ENCODE measurements at places on chromosomes 3 and 15.

DNA sequence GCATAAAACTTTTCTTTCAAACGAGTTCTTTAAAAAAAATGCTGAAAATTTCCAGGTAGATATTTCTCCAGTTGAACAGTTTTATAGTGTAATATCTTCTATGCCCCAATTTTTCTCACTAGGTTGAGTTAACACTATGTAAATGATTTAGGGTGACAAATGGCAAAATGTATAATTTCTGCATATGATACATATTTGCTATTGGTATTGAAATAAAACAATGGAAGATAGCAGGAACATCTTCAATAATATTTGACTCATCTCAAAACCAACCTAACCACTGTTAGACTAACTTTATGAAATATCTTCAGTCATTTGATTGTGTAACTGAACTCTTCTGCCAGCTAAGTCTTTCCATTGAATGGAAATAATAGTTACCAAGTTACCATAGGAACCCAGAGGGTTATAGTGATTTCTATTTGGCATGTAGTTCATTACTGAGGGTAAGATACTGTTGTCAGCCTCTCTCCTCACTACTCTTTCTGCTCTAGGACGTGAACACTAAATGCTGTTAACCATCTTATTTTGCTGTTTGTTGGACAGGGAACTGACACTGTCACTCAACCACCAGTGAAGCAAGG, 824.7 kb upstream of the NECTIN3 start:
- no peak for DNase-seq

DNA sequence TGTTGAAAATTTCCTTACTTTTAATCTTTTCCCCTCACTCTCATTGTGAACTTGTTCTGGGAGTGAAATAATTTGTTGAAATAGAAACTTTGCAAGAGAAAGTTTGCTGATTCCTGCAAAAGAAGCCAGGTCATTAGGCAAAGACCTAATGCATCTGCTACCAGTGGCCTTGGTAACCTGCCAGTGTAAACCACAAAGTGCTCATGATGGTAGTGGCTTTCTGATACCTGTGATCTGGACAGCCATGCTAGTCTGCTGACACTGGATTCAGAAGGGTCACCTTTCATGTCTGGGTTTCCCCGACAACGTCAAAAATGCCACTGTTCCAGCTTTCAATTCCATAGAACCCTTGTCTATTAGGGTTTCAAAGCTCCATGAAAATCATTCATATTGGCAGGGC, 123.7 kb upstream of the MCTP2 start:
- no peak for DNase-seq

GRCh38 chr3:150273396-150273795, 134.7 kb upstream of the TSC22D2 start:
- DNase-seq = no peak

GRCh38 chr15:74523982-74524381, 17.0 kb upstream of the ARID3B start:
- DNase-seq = no peak

- DNase-seq = no peak
Measured at GRCh38 chr3:177618873-177619733, 421.8 kb upstream of the TBL1XR1 start.

GRCh38 chr3:172675441-172676193, 35.2 kb downstream of the NCEH1 start:
- peak; percentile 22 for DNase-seq

GRCh38 chr3:146493761-146494160, 24.4 kb upstream of the PLSCR2 start:
- DNase-seq = no peak

DNA sequence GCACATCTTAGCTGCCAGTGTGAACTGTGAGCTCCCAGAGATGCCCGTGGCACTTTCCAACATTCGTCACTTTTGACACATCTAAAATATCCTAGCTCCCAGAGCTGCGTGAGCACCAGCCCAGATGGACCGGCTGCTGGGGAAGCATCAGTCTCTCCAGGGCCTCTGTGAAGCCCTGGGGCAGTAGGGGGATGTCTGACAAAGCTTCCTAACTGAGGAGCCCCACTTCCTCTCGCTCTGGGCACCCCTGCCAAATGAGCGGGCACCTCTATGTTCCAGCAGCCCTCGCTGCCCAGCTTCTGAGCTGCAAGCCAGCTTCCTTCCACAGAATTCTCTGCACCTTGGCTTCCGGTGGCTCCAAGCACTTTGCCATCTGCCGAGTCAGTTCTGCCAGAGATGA, 91.1 kb downstream of the LIPC start:
- DNase-seq = no peak

DNA sequence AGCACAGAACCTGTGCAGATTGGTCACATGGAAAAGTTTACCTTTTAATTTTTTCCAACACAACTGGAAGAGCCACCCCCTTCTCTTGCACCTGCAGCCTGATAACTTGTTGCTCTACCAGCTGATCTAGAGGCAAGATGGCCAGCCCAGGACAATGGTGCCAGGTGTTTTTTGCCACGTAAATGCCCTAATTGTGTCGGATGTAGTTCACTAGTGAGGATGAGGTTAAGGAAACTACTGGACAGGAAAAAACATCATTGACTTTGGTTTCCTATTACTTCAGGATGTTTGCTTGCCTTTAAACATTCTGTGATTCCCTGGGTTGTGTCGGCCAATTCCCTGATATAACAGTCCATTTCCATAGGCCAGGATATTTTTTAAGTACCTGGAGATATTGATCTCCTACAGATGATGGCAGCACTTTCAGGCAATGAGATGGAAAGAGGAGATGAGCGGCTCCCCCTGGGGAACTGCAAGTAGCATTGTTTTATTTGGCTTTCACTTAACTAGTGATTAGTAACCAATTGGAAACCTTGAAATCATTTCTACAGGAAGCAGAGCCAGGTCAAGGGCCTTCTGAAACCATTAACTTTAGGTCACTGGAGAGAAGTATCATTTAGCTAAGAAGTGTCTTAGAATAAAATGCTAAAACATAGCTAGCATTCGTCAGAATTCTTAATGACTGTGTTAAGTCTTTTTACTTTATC, 72.5 kb downstream of the OSBPL10 start:
- DNase-seq = no peak

GRCh38 chr3:133804896-133805295, 719 bp upstream of the SRPRB start:
- DNase-seq = no peak

DNA sequence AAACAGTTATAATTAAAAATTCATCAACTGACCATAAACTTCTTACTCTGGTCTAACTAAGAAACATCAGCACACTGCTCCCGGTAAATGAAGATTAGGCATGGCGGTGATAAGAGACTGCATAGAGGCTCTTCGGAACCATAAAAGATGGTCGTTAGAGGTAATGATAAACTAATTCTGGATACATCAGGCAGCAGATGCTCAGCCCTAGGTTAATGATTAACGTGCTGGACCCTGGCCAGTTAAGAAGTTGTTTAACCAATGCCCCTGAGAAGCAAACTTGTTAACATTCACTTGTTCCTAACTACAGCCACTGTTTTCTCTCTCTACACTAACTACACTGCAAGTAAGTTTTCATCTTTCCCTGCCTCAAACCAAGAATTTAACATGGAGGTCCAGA, 111.5 kb downstream of the PDZRN3 start:
- no peak for DNase-seq

DNA sequence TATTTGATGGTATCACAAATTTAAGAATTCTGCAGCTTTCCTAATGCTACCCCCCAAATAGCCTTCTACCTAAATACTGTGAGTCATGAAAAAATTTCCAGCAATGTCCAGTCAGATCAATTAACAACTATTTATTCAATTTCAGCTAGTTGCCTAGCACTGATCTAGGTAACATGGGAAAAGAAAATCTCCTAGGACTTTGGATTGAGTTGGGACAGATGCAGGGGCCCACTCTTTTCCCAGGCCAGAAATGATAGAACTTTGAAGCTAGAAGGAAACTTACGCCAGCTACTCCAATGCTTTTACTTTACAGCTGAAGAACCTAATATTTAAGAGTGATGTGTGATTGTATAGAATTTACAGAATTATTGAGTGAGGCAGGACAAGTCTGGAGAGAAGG, 196.3 kb downstream of the FMN1 start:
- no peak for DNase-seq

DNA sequence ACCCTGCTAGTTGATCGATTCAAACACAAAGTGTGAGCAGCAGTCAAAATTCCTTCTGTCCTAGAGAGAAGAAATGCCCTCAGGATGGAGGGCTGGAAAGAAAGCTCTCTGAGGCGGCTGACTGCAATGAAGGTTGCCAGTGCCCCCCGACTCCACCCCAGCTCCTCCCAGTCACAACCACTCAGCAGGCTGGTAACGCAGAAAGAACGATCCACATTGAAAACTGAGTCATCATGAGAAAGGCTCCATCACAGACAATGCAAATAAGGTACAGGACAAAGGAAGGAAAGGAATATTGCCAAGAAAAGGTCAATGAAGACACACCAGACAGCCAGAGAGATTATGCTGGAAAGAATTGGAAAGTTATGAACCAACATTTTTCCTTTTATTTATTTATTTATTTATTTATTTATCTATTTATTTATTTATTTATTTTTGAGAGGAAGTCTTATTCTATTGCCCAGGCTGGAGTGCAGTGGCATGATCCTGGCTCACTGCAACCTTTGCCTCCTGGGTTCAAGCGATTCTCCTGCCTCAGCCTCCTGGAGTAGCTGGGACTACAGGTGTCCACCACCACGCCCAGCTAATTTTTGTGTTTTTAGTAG, 17.4 kb upstream of the VGLL4 start:
- no peak for DNase-seq

DNA sequence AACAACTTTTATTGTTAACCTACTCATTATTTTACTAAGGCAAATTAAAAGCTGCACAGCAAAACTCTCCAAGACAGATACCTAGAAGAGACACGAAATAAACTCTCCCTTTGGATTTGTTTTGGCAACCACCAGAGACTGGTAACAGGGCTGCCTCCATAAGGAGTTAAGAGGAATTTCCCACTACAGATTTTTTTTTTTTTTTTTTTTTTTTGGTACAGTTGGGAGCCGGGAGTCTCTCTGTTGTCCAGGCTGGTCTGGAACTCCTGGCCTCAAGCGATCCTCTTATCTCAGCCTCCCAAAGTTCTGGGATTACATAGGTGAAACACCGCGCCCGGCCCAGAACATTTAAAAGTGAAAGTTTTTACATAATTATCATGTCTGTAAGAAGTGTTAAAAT, 73.6 kb upstream of the VGLL4 start:
- no peak for DNase-seq

- DNase-seq = no peak
Measured at GRCh38 chr3:1092061-1092460, 763 bp upstream of the CNTN6 start.

- no peak for DNase-seq
Measured at GRCh38 chr3:130699765-130700164, 46.9 kb downstream of the PIK3R4 start.

GRCh38 chr3:13405614-13406013, 14.5 kb downstream of the NUP210 start:
- DNase-seq = no peak

- DNase-seq = no peak
Measured at GRCh38 chr3:177515786-177516157, 318.5 kb upstream of the TBL1XR1 start.

DNA sequence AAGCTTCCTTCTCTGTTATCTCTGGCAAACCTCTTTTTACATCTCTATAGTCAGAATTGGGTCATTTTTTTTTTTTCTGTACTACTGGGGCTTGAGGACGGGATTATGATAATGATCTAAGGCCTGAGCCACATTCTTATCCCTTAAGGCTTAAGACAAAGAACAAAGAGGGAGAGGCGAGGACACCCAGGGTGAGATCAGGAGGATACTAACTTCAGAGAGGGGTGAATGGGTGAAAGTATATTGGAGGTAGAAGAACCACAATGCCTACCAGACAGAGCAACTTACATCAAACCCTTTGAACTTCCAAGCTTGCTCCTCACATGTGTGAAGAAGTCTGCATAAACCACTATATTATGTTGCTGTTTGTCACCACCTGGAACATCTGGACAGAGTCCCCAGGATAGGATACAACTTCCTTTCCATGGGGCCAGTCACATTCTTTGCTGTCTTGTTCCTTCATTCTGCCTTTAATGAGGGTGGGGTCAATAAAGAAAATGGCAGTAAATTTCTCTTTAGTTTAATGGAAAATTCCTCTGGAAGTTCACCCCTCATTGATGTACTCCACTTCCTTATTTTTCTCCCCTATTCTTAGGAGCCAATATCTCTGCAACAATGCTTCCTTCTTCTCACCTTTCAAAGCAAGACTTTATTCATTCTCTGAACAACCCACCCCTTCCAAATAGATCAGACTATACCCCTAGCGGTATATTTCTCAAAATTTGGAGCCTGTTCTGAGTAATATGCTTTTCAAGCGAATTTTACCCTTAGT, 9.1 kb upstream of the PDCD6IP start:
- no peak for DNase-seq

DNA sequence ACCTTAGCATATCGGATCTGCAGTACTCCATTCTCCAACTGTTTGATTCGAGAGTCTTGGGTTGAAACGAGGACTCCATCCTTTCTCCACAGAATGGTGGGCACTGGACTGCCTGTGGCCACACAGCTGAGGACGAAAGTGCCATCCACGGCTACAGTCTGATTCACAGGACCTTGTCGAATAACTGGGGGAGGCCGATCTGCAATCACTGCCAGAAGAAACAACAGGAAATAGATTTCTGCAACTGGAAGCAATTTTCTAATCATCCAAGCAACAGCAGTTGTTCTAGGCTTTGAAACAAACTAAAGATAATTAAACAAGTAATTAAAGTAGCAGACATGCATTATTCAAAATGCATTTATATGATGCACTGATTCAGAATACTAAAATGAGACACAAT, 1097.7 kb downstream of the ROBO1 start:
- no peak for DNase-seq

GRCh38 chr3:194758716-194759115, 73.0 kb downstream of the FAM43A start:
- no peak for DNase-seq

- peak; percentile 63 for DNase-seq
Measured at GRCh38 chr3:52245322-52246263, at the start of gene PPM1M. Gene PPM1M (plus strand): TSS chr3:52245759. CDS start chr3:52245825, 66 bp downstream.

DNA sequence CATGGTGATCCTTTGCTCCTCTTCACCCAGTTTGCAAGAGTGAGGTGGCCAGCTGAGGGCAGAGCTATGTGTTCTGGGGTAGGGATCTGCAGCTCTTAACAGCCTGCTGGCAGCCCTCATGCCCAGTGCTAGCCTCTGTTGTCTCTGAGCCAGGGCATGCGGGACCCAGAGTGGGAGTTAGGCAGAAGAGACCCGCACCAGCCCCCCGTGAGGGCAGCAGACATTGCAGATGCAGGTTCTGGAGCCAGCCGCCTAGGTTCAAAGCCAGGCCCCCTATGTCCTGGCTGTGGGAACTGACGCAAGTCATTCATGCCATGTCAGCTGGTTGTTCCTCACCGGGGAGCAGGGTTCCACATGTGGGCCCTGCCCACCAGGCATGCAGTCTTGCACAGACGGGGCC, 74.7 kb downstream of the DNAJB8 start:
- DNase-seq = no peak

- DNase-seq = no peak
Measured at GRCh38 chr3:100563652-100564211, 45.7 kb upstream of the ADGRG7 start.

DNA sequence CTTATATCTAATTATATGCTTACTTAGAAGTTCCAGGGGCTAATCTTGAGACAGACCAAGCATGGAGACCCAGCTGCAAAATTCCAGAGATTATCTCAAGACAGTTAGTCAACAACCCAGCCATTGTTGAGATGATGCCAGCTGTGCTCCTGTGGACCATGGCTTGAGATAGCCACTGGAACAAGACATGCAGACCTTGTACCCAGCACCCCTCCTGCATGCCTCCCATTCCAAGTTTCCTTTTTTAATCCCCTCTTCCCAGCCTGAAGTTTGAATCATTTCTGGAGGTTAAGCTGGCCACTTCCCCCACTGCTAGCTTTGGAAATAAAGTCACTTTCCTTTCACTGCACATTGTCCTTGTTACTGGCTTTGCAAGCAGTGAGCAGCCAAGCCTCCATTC, 53.8 kb downstream of the IMPG2 start:
- no peak for DNase-seq

All from effector memory CD8-positive, alpha-beta T cell (primary cell).